ENCODE measurements at places on chromosomes 2 and 18.

GRCh38 chr2:197908156-197908555 is 103.8 kb downstream of the PLCL1 start:
- no peak for DNase-seq

GRCh38 chr2:98463988-98464771 is 19.5 kb downstream of the INPP4A start:
- peak; percentile 55 for DNase-seq

- DNase-seq, result peak; percentile 84
Observed at GRCh38 chr18:63159590-63159989, 160.0 kb downstream of the BCL2 start.

DNA sequence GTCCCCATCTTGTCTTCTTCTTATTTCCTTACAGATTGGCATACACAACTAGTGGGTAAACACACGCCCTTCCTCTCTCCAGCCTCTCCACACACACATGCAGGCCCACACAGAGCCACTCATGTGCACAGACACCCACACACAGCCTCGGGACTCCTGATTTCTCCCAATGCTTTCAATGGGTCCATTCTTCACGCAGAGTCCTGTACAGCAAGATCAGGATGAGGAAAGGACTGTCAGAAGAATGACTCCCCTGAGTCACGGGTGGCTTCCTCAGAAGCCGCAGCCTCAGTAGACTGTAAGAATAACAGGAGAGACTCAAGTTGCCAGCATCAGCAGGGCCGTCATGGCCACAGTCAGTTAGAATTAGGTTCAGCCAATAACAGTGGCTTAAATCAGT is 109.1 kb upstream of the GLI2 start:
- DNase-seq, result no peak

DNA sequence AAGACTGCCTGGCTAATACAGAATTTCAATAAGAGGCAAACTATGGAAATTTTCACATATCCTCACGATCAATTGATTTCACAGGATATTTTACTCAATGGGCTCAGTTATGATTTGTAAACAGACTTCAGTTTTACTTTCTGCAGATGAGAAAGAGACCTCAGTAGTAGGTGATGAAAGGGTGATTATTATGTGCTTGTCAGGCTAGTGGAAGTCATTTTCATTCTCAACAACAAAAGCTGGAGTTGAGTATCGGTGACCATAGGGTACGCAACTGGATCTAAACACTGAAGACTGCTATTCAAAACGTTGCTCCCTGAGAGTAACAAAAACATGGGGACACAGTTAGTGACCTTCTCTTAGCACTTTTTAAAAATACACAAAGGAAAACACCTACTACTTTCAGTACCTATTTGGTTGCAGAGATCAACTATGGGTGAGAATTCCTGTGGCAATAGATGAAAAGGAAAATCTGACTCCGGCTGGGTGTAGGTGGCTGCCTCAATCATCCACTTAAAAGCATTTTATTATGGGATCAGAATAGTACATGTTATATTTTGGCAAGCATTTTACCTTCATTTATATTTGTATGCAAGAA is 126.2 kb upstream of the VRK2 start:
- no peak for DNase-seq

GRCh38 chr2:201148434-201148990 is 32.5 kb downstream of the CFLAR start:
- no peak for DNase-seq

DNA sequence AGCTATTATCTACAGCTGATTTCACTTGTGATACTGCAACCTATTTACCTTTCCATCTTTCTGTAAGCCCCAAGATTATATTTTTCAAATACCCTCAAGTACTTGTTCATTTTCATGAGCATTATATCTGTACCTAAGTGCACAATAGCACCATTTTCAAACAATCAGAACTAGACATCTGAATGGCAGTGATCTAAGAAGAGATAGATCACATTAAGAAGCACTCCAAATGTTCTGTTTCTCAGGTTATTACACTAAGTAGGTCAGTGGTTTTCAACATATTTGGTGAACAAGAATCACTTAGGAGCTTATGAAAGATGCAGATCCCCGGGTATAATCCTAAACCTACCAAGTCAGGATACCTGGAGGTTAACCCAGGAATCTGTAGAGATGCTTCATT is 872.7 kb downstream of the DCDC2C start:
- no peak for DNase-seq

- DNase-seq, result no peak
Observed at GRCh38 chr2:181892799-181893435, 1.4 kb downstream of the ITPRID2 start.

DNA sequence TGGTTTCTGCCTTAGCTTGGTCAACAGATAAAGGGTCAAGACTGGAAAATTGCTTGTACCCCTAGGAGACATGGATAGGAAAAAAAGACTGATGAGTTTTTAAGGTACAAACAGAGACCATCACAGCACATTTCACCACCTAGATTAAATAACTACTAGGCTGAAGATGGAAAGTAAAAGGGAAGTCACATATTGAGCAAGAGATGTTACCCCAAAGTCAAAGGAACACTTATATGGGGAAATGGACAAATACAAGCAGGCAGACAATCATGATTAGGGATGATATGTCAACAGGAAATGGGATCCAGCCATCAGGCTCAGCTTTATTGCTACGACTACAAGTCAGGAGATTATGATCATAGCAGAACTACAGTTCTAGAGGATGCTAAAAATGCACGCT is 1643.1 kb upstream of the CELF4 start:
- DNase-seq, result no peak

- DNase-seq, result no peak
Observed at GRCh38 chr2:237422309-237422708, 8.3 kb upstream of the COL6A3 start.

GRCh38 chr18:79899609-79900445 is 51.6 kb downstream of the SLC66A2 start:
- no peak for DNase-seq

DNA sequence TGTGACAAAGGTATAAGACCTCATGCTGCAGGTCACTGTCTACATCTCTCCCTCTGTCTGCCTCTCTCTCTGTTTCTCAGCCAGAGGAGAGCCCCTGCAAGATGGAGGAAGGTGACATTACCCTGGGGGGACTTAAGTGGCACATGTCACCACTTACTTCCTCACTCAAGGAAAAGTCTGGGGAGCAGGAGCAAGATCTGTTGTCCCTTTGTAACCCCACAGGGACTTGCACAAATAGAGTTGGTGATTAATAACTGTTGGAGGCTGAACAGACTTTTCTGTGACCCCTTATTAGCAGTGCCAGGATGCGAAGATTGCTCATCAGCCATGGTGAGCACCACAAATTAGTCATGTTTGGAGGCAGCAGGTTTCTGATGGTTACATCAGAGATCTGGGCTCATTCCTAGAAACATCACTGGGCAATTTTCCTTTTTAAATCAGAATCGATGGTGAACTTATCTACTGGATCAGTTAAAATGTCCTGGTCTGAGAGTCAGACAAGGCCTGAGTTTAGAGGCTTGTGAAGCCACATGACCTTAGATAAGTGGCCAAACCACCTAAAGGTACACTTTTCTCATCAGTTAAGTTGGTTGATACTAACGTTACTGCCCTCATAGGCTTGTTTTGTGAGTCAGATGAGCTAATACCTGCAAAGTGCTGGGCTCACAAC is 81.2 kb upstream of the LTBP1 start:
- DNase-seq, result no peak

GRCh38 chr18:13611601-13612195 is 114.7 kb downstream of the FAM210A start:
- peak; percentile 48 for DNase-seq

GRCh38 chr2:233011702-233012131 is 1.3 kb downstream of the NGEF start:
- no peak for DNase-seq

- no peak for DNase-seq
Observed at GRCh38 chr18:50042611-50043010, 152.3 kb downstream of the MYO5B start.

DNA sequence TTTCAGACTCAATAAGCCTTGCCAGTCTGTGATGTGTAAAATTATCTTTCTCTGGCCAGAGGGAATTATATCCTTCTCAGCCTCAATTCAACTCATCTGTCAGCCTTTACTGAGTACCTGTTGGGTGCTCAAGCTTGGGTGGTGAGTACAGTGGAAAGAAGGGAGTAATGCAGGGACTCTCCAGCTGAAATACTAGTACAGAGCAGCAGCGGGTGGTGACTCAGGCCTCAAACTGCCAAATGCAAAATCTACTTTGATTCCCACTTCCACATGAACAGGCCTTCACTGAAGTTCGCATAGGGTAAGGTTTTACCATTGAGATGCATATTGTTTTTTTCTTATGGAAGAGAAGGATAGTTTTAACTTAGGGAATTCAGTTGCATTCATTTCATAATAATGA is 326.8 kb downstream of the LRRTM1 start:
- DNase-seq, result no peak

DNA sequence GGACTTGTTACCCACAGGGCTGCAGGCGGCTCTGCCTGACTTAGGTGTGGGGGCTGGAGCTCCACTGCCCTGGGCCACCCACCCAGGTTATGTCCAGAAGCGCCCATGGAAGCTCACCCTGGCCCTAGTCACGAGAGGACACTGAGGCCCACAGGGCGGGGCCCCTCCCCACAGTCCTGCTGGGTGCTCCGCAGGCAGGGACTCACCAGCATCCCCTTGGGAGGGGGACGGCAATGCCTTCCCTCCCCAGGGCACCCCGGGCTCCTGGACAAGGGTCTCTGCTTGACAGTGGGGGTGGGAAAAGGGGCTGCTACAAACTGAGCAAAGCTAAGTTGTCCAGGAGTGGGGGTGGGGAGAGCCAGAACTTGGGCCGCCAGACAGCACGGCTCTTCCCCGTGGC is 60.5 kb downstream of the AQP12A start:
- DNase-seq, result no peak

GRCh38 chr2:11011359-11011758 is 99.6 kb downstream of the KCNF1 start:
- DNase-seq, result no peak

GRCh38 chr2:207458582-207458981 is 71.2 kb upstream of the CREB1 start:
- no peak for DNase-seq

- DNase-seq, result no peak
Observed at GRCh38 chr2:128292599-128293425, 25.9 kb downstream of the HS6ST1 start.

DNA sequence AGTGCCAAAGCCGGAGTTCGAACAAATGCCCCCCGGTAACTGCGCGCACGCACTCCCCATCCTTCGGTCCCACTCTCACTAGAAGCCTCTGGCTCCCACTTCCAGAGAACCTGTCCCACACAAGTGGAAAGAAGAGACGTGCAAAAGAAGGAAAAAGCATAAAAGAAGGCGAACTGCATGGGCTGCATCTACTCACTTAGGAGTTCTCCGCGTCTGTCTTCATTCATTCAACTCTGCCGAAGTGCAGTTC is 312 bp downstream of the NR4A2 start:
- no peak for DNase-seq

DNA sequence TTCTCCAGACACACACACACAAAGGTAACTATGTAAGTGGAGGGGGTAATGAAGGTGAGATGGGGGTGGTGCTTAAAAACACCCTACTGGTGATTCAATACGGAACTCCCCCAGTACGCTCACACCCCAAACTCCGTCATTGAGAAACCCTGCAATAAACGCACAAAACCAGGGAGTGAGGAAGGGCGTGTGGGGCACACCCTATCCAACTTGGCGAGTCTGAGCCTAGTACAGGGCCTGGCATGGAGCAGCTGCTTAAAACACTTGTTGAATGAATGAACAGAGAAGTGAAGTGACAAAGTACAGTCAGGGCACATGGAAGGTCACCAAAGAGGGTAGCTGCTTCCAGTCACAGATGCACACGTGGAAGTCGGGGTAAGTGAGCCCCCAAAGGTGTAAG is 146.8 kb upstream of the SMAD2 start:
- no peak for DNase-seq

DNA sequence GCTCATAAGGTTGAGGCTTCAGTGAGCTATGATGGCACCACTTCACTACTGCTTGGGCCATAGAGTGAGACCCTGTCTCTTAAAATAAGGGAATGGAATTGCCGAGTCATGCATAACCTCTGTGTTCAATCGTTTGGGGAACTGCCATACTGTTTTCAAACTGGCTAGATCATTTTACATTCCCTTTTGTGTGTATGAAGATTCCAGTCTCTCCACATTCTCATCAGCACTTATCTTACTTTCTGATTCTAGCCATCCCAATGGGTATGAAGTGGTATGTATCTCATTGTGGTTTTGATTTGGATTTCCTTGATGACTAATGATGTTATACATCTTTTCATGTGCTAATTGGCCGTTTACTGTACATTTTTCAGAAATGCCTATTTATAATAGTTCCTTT is 23.7 kb downstream of the MARCHF7 start:
- DNase-seq, result no peak

- DNase-seq, result peak; percentile 71
Observed at GRCh38 chr18:76495435-76496193, 572 bp upstream of the ZNF516 start.

DNA sequence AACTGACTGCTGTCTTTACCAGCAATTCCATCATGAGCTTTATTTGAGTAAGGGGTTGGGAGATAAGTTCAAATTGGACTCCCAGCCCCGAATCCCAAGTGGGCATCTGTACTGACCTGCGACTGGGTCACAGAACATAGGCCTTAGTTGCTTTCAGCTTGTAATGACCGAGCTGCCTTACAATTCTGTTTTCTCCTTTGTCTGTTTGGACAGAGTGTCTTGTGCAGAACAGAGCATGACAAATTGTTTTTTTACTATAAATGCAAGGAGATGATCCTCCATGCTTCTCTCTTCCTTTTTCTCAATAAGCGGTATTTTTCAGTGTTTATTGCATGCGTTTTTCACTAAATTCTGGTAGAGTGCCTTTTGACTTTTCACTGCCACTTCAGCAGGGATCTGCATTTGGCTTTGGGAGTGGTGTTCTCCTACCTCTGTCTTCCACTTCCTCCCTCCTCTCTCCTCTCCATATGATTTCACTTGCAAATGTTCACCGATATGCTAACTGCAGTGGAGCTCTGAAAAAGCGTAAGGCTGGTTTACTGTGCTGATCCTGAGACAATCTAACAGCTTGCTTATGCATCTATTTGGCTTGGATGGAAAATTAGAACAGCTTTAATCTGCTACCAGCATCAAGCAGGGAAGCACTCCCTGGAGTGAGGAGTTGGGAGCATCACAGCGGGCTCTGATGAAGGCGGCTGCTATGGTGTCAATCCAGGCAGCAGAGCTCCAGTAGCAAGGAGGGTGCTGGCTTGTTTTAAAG is 158.8 kb upstream of the SMIM21 start:
- no peak for DNase-seq

GRCh38 chr2:152874955-152875354 is 156.5 kb downstream of the ARL6IP6 start:
- DNase-seq, result no peak

DNA sequence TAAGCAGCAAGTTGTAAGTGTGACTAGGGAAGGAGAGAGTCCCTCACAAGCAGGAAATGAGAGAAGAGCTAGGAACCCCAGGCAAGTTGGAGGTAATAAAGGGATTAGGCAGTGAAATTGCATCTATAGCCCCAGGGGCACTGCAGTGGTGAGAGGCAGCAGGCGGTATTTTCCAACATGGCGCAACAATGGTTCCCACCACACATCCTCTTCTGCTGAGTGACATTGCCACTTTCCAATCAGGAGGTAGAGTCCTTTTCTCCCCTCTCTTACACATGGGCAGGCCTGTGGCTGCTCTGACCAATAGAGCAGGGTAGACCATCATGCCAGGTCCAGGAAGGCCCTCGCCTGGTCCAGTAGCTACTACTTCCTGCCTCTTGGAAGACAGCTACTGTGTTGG is 86.6 kb downstream of the DNER start:
- DNase-seq, result no peak

GRCh38 chr2:215961981-215962380 is 51.4 kb downstream of the MREG start:
- no peak for DNase-seq

GRCh38 chr2:160076914-160077313 is 14.5 kb upstream of the PLA2R1 start:
- no peak for DNase-seq

GRCh38 chr2:212427638-212428037 is 111.0 kb downstream of the ERBB4 start:
- no peak for DNase-seq
